Amniotic stem cell (primary cell): ENCODE measurements at places on chromosomes 16 and 17.

DNA sequence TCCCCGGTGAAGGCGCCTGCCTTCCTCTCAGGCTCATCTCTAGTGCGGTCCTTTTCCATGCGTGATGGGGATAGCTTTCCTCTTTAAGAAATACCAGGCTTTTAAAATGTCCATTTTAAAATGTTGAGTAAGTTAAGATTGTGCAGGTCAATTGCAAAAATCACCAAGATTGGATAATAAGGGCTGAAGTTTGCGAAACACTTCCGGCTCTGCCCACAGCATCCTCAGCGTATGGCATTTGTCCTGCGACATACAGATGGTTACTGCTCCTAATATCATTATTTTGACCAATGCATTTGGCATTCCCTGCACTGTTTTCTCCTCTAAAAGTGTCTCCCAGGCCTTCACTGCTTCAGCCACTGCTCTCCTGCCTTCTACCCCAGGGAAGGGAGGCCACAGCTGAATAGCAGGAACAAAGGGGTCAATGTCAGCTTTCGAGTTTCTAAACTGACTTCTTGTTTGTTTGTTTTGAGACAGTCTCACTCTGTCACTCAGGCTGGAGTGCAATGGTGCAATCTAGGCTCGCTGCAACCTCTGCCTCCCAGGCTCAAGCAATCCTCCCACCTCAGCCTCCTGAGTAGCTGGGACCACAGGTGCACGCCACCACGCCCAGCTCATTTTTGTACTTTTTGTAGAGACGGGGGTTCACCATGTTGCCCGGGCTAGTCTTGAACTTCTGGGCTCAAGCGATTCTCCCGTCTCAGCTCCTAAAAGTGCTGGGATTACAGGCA is 91.9 kb downstream of the CRISPLD2 start:
- DNase-seq, result no peak

DNA sequence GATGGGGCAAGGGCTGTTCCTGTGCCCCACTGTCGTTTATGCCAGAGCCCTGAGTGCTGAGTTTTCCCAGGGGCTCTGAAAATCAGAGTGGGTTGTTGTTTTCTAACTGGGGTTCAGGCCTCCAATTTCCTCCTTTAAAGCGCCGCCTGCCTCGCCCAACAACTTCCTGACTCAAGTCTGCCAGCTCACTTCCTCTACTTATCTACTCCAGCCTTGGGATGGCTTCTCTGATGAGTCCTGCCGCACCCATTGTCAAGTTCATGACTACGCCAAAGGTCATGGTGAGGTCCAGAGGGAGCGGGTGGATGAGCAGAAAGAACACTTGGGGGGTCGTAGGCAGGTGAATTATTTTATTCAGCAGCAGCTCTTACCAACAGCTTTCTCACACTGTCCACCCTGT is 104.7 kb downstream of the UTP18 start:
- no peak for DNase-seq

DNA sequence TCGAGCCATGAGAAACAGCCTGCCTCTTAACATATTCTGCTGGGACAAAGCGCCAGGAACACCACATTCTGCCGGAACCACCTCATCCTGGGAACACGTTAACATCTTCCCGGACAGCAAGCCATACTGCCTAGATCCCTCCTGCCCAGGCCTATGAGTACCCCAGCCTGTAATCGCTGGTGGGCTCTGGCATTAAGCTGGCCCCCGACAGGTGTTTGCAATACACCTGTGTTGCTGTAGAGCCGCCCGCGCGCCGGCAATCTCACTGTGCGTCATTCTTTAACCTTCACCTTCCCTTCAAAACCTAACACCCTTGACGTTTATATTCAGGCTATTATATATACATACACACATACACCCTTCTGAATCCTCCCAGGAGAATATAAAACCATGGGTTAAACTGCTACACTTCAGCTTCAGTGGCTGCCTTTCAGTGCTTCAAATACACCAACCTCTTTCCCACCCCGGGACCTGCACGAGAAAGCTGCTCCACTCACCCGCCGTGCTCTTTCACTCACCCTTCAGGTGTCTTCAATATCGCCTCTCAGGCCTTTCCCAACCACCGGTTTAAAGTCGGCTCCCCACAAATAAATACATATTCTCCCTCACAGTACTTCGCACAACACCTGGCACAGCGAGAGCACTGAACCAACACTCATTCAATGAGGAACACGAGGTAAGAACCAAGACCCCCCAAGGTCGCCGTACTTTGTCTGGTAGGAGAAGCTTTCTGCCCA is 1.0 kb upstream of the ENDOV start:
- no peak for DNase-seq

GRCh38 chr16:72959301-72959996 is 88.5 kb downstream of the ZFHX3 start:
- DNase-seq, result no peak

- no peak for DNase-seq
Measured at GRCh38 chr17:78117027-78117981, 11.3 kb downstream of the TMC6 start.

DNA sequence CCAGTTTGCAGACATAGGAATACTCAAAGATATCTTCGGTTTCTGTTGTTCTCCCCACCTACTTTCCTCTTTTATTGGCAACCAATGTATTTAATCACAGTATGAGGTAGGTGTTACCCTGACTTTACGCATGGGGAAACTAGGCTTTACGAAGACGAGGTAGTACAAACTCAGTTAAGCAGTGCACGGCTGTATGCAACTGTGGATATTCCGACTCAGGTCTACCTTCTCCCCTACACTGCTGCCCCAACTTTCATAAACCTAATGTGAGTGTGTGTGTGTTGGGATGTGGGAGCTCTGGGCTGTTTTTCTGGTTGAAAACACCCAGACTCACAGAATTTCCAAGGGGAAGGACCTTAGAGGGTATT is 1.2 kb upstream of the GPT2 start:
- no peak for DNase-seq

DNA sequence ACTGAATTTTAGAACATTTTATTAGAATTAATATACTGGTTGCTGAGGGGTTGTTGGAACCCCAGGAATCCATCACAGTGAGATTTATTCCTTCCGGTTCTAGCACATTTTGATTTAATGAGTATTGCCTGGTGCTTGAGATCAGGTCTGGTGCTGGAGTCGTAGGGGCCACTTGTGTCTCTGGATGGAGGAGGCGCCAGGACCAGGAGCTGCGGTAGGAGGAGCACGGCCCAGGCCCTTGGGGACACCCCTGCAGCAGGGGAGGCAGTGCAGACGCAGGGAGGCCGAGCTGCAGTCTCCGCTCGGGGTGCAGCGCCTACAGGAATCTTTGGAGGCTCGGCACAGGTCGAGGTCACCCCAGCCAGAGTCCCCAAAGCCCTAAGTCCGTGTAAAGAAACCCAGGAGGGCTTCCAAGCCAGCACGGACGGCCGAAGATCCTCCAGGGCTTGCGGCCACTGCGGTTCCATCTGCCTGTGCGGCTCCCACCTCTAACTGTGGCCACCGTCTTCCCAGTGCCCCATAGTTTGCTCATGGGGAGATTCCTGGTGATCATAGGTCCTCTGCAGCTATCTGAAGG is 66.2 kb upstream of the CREBBP start:
- no peak for DNase-seq

DNA sequence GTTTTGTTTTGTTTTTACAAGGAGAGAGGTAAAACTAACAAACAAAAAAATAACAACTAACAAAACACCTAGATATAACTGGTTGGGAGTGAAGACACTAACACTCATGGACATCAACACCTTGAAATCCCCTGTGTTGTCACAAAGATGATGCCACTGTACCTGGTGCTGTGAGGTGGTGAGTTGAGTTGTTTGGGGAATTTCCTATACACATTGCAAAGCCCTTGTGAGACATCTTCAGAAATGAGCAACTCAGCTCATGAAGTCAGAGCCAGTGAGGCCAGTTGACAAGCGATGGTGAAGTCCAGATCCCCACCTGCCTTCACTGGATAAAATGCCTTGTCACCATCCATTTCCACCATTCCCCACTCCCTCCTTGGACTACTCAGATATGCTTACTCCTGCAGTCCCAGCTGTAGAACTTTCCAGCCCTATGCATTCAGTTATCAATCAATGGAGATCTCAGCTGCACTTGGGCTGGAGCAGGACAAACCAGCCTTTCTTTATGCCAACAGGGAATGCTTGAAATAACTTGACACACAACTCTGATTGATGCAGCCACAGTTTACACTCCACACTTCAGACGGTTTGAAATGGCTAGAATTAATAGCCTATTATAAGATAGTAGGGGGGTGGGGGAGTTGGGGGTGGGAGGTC is 22.2 kb downstream of the ANKFN1 start:
- no peak for DNase-seq

DNA sequence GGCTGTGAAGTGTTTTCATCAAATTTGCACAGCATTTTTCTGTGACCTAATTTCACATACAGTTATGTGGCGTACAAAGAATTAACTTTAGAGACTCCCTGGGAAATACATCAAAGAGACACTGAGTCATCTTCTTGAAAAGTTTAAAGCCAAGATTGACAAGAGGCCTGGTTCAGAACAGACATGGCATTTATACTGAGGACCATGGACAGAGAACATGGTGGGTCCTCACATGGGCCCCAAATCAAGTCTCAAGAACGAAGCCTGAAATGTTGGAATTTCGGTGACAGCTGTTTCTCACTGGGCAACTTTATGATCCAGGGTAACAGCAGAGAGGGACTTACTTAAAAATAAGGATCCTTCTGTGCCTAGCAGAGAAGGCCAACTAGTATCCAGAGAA is 311.5 kb upstream of the KCNJ16 start:
- no peak for DNase-seq

DNA sequence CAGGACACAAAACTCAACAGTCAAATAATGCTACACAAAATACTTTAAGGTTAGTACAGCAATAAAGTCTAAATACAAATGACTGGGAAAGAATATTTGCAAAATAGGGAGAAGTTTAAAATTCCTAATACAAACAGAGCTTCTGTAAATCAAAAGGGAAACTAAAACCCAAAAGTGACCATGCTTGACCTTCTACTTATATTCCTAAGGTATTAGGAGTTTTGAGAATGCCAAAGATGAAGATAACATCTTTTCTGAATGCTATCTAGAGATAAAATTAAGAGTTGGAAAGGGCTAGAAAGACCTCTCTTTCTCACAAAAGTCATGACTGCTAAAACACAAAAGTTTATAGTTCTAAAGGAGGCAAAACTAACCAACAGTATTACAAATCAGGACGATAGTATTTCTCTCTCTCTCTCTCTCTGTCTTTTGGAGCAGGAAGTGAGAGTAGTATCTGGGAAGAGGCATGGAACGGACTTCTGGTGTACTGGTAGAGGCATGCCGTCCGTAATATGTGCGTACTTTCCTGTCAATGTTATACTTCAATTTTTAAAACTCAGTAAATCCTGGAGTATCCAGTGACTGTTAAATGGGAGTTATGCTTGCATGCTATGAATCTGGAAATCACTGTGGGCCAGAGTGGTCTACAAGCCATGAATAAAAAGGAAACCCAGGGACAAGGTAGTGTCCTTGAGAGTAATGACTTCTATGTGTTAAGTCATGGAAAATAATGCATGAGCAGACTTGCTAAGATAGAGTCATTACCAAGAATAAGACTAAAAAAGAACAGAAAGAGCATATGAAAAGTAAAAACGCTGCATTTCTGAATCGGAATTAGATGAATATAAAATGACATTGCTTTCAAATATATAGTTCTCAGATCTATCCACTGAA is 49.7 kb upstream of the ANKFY1 start:
- DNase-seq, result no peak

DNA sequence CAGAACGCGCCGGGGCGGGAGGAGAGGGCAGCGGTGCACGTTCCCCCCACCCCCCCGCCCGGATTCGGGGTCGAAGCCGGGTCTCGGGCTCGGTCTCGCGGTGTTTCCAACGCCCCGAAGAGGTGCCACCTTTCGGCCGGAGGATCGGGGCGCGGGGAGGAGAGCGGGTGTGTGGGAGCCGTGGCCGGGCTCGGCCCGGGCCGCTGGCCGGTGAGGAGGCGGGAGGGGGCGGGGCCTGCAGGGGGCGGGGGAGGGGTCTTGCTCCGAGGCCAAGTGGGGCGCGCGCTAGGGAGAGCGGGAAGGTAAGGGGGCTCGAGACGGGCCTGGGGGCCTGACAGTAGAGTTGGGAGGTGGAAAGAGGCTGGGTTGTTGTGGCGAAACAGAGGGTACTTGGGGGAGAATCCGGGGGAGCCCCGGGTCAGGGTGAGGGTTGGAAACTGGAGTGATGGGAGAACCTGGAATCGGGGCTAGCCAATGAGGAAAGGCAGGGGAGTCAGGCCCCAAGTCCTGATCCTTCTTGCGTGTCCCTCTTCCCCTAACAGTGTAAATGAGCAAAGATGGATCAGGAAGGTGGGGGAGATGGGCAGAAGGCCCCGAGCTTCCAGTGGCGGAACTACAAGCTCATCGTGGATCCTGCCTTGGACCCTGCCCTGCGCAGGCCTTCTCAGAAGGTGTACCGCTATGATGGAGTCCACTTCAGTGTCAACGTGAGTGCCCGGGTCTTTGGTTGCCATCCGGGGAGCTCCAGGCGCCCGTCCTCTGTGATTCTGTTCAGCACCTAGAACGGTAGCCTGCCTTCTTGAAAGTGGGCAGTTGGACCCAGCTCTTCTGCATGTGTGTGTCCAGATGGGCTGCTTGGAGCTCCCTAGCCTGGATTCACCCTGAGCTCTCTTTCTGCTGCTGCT is 873 bp downstream of the SETD1A start:
- DNase-seq, result no peak

DNA sequence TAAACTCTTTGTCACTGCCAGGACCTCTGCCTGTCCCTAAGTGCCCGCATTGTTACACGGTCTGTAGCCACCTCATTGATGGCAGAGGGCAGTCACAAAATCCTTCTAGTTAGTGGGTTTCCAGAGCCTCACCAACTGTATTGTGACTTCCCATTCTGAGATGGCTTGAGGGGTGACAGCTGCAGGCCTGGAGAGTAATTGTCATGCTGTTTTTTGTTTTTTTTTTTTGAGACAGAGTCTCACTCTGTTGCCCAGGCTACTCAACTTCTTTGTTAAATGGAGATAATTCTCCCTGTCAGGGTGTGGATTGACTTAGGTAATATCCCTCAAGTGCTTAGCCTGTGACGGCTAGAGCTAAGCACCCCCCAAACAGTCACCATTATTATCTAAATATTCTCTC is 77.9 kb downstream of the SDR42E1 start:
- no peak for DNase-seq

GRCh38 chr17:80416940-80417293 is 1.9 kb downstream of the ENDOV start:
- DNase-seq, result no peak

GRCh38 chr16:86496929-86497461 is 13.3 kb upstream of the FOXF1 start:
- no peak for DNase-seq

- DNase-seq, result peak; percentile 63
Measured at GRCh38 chr17:17710728-17711541, 29.7 kb downstream of the RAI1 start.
